ENCODE measurements at places on chromosomes 13 and 19. TPM values are rescaled to one million over a fixed set of nuclear protein-coding genes. Genes with fewer than 3 reads are reported as not detected.

GRCh38 chr19:18392926-18393325 lies 4.5 kb downstream of the LRRC25 start:
- DNase-seq, result no peak

GRCh38 chr19:3466635-3467034 lies 13.7 kb downstream of the SMIM24 start:
- no peak for DNase-seq

GRCh38 chr13:25847145-25847544 lies 204.7 kb downstream of the SHISA2 start:
- DNase-seq, result no peak

The ZNF543 gene
- total RNA-seq, result 14.7 TPM

The GGACT gene
- 9.0 TPM for total RNA-seq
